ENCODE measurements at places on chromosomes 3 and 15.
A peak's percentile ranks its signal among the peaks of the same experiment; 100 is the strongest.

DNA sequence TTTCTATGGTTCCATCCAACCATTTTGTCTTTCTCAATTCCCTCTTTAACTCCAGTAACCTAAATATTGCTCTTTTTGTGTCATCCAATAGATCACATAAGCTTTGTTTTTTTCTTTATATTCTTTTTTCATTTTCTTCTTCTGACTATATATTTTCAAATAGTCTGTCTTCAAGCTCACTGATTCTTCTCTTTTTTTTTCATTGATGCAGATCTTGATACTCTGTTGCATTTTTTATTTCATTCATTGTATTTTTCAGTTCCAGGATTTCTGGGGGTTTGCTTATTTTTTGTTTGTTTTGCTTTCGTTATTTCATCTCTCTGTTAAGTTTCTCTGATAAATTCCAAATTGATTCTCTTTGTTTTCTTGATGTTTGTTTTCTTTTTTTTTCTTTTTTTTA is 36.2 kb downstream of the CLDN1 start:
- DNase-seq = no peak

GRCh38 chr3:26102376-26102775 is 312.5 kb downstream of the OXSM start:
- no peak for DNase-seq

DNA sequence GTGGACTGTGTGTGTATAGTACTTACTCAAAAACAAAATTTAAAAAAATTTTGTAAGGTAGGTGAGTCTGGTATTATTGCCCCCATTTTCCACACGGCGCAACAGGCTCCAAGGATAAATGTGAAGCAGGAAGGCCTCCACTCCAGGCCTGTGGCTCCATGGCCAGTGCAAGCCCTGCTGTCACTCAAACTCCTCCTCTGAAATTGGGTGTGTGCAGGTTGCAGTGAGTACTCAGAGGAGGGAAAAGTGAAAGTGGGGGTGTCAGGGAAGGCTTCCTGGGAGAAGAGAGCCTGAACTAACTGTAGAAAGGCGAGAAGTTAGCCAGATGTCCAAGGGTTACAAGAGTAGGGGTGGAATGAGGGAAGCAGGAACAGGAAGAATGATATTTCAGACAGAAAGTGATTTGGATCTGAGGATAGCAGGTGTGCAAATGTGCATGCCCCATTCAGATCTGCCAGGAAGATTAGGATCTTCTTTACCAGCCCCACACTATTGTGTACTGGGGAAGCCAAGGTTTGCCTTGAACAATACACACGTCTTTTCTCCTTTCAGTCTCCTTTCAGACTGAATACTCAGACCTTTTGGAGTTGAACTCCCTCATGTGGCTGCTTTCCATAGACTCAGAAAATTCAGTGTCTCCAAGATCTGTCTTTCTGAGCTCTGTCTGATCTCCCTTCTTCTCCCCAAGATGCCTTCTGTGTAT is 48.7 kb upstream of the RYK start:
- DNase-seq = peak; percentile 48

DNA sequence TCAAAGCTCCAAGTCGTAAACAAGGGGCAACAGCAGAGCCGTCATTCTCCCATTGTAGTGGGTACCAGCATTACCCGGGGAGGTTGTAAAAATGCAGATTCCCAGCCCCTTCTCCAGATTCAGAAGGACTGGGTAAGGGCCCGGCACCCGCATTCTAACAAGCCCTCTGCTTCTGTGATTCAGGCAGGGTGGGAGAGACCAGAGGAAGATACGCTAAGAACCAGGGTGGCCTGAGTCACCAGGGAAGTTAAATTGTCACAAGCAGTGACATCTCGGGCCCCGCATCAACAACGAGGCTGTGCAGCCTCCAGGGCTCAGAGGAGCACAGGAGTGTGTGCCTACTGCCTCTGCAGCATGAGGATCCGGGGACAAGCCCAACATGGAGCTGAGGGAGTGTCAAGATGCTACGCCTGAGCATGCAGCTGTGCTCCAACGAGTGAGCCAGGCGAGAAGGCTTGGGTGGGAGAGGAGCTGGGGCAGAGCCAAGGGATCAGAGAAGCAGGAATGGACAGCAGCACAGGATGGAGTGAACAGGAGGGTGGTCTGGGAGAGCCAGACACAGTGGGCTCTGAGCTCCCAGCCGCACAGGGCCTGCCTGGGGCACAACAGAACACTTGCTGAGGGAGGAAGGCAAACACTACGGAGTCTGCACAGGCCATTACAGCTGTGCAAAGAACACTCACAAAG is 68.5 kb downstream of the CPN2 start:
- no peak for DNase-seq

GRCh38 chr3:196789885-196790359 is 50.3 kb downstream of the PAK2 start:
- no peak for DNase-seq

- peak; percentile 44 for DNase-seq
Observed at GRCh38 chr15:59376733-59377132, 4.1 kb upstream of the MYO1E start.
